ENCODE measurements at places on chromosomes 3 and 15.

DNA sequence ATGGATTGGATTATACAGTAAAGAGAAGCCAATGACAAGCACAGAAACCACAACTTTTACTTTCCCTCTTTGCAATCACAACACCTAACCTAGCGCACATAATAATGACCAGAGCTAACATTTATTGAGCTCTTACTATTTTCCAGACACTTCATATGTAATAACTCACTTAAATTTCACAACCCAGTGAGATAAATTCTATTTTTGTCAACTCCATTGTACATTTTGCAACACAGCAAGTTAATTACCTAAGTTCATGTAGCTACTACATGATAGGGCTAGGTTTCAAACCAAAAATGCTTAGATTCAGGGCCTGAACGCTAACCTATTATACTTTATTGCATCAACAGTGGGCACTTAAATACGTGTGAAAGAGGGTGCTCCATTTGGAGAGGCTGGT, 89.5 kb downstream of the GADL1 start:
- DNase-seq = no peak

- DNase-seq = no peak
Observed at GRCh38 chr3:20574746-20575145, 388.7 kb upstream of the SGO1 start.

DNA sequence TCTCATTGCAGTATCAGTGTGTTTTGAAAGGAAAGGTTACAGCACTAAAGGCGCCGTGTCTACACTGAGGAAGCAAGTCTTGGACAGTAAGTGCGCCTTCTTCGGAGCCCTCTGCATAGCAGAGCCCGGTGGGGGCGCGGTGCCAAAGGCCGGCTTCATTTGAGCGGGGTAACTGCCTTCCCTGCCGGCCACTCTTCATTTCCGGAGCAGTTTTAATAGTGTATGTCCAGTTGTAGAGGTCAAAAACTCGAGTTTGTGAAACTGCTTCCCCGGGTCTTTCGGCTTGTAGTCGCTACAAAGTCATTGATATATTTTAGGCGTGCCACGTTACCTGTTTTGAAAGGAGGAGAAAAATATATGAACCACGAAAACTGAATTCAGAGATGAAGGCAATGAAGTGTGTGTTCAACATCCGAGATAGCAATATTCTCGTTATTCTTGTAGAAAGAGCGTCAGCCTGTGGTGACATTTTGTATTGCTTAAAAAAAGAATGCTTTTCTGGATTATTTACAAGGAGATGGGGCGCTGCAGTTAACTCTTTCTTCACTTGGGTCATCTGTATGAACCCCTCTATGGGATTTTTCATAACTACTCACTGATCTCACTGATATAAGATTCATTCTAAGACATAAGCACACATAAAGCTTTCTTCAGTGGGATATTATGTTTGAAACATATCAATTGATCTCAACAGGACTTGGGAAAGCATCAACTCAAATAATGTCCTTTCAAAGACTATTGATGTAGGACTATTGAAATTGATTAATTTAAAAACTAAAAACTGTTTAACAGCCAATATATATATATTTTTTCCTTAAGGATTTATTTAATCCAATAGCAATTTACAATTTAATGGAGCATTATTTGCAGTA, 3.0 kb downstream of the ALCAM start:
- peak; percentile 9 for DNase-seq

DNA sequence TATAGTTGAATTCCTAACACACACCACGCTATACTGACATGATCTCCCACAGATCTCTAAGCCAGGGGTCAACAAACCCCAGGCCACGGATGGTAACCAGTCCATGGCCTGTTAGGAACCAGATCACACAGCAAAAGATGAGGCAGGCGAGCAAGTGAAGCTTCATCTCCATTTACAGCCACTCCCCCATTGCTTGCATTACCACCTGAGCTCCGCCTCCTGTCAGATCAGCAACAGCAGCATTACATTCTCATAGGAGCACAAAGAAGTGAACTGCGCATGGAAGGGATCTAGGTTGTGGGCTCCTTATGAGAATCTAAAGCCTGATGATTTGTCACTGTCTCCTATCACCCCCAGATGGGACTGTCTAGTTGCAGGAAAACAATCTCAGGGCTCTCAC, 2.7 kb downstream of the PDCD7 start:
- no peak for DNase-seq

DNA sequence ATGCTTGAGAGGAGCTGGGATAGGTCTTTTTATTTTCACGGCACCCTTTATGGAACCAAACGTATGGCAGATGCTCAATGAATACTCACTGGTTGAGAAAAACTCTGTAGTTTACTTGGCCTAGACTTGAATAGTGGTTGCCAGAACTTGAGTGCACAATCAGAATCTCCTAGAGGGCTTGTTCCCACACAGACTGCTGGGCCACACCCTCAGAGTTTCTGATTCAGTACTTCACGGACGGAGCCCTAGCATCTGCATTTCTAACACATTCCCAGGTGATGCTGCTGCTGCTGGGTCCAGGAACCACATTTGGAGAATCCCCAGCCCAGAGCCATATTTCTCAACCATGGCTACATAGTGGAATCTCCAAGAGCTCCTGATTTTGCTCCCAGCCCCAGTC, 24.6 kb downstream of the CA12 start:
- DNase-seq = no peak

- DNase-seq = no peak
Observed at GRCh38 chr15:88908697-88909621, 4.2 kb downstream of the MFGE8 start.

DNA sequence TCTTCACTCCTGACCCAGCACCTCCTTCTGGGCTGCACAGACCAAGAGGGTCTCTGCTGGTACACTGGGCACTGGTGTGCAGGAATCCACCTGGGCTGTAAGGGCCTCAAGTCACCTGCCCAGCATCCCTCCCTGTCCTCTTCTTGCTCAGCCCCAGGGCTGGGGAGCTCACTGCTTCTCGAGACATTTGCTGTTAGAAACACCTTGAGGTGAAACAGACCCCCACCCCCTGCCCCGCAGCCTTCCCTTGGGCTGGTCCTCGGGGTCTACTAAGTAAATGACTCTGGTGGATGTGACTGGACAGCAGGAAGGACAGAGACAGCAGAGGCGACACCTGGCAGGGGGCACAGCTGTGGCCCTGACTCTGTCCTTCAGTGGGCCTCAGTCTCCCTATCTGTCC, 29.1 kb downstream of the LOXL1 start:
- no peak for DNase-seq

GRCh38 chr15:88071141-88071540, 185.4 kb downstream of the NTRK3 start:
- DNase-seq = no peak

DNA sequence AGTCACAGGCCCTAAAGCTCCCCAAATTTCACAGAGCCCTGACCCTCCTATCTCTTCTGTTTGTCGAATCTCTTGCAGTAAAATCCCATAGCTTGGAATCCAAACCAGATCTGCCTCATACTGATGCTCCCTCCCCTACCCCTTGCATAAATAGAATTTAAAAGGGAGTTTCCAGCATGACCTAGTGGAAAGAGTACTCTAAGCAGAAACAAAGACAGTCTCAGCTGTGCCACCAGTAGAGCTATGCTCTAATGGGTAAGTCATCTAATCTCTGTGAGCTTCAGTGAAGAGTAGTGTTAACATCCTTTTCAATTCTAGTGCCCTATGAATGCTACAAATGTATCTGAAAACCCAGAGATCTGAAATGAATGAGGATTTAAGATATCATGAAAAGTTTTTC, 4.0 kb upstream of the SLC12A1 start:
- no peak for DNase-seq

GRCh38 chr15:74132681-74133651, 2.6 kb downstream of the ISLR2 start:
- no peak for DNase-seq

DNA sequence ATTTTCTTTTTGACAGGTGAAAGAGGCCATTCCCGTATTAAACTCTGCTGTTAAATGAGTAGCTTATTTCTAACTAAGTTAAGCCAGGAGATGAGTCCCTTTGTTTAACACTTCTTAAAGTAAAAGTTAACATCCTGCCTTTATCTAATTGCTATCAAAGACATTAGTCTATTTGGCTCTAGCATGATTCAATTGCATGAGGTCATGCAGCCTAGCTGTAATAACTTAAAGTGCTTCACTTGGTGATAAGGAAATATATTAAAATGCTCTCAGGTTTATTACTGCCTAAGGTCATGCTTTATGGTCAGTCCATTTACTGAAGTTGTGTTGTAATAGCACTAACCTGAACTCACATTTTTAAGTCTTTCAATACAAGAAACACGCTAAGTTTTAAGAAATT, 82.3 kb upstream of the MLF1 start:
- no peak for DNase-seq

GRCh38 chr3:52311576-52312119, 4.5 kb upstream of the DNAH1 start:
- DNase-seq = no peak

DNA sequence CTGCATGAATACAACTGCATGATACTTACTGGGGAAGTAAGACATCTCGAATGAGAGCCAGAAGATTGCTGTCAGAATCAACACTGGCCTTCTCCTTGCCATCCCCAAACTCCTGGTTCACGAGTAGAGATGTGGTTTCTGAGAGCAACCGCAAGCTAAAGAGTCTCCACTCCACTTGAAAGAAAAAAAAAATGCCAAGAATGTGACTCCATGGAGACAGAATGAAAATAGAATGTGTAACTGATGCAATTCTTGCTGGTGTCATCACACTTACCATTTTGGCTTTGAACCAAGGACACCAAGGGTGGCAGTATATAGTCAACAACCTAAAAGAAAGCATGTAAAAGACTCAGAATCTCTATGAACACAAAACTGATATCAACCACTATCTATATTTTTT, 280.4 kb downstream of the ULK4 start:
- DNase-seq = no peak

GRCh38 chr15:85620690-85621049, 174.1 kb downstream of the KLHL25 start:
- DNase-seq = no peak

GRCh38 chr15:90036343-90036742, 35.2 kb downstream of the ZNF710 start:
- no peak for DNase-seq

GRCh38 chr15:68564173-68564572, 14.6 kb upstream of the CORO2B start:
- no peak for DNase-seq

- no peak for DNase-seq
Observed at GRCh38 chr3:50299929-50300680, 900 bp upstream of the HYAL3 start.

DNA sequence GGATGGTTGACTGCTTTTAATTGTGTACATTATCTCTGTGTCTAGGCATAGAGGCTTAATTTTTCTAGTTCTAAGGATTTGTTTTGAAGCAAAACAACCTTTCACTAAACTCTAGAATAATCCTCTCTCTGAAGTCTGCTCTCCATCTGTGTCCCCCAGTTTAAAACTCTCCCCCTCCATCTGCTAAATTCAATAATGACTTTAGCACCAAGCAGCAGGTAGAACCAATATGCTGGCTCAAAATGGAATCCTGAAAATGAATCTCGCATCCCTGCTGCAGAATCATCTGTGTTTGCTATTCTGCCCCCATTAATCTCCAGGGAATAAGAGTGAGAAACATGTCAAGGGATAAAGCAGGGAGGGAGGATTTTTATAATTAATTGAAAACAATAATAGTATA, 111.8 kb downstream of the TUSC7 start:
- DNase-seq = no peak

- no peak for DNase-seq
Observed at GRCh38 chr3:66297900-66298299, 77.1 kb downstream of the SLC25A26 start.

DNA sequence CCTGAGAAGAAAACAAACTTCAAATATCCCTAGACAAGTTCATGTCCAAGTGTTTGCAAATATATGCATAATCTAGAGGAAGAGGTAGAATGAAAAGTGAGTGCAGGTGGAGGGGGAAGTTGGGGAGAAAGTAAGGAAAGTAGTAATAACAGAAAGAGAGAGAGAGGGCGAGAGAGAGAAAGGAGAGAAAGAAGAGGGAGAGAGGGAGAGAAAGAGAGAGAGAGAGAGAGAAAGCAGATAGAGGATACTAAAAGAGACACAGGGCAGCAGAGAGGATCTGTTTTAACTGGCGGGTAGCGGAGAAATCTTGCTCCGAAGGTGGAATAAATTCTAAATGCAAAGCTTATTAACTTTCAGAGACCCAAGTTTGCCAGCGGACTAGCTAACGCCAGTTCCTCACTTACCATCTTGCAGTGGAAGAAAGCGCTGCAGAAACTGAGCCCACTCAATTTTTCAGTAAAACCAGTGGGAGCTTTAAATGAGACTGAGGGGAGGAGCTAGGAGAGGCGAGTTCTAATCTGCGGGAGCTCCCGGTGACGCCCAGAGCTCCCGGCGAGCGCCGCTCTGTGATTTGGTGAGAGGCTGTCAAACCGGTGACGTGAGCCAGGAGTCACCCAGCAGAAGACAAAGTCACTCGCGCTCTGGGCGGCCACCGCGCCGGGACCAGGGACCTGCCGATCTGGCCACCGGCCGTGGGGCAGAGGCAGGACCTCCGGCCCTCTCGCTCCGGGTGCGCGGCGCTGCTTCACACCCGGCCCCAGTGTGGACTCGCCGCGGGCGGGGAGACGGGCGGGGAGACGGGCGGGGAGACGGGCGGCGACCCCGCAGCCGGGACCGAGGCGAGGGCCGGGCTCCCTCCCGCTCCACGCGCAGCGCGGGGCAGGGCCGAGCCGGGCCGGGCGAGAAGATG, at the start of gene GMNC:
Gene GMNC (minus strand): TSS at position 486 of the 910 bp plus-strand sequence. CDS start 79 bp downstream, at position 407.
- DNase-seq = no peak

- DNase-seq = no peak
Observed at GRCh38 chr15:59879506-59880265, 124.4 kb upstream of the FOXB1 start.

DNA sequence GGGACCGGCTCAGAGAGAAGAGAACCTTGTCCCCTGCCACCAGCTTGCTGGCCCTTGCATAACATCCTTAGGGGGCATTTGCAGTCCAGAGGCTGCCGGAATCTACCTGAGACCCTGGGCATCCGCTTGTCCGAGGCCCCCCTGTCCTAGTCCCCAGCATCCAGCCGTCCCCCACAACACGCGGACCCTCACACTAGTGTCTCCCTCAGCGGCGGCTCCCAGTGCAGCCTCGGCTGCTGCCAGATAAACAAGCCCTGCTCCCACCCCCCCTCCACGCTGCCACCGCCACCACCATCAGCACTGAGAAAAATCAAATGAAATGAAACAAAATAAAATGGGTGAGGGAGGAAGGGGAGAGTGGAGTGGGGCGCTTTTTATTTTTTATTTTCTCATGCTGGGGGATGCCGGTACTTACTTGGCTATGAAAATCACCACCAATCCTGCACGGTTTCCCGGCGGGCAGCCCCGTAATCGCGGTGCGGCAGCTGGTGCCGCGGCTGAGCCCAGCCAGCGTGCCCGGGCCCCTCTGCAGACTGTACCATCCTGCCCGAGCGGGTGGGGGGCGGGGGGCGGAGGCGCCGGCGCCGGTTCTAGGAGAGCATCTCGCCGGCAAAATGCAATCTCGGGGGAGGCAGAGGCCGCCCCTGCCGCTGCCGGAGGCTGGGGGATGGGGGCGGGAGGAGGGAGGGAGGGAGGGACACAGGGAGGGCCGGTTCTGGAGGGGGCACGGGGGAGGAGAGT, at the start of gene ATP2B2:
Gene ATP2B2 (minus strand): TSS at position 537 of the 741 bp plus-strand sequence. CDS start 56,043 bp downstream, outside the sequence.
- DNase-seq = no peak

GRCh38 chr15:33001926-33002325, 192.6 kb downstream of the FMN1 start:
- DNase-seq = no peak

GRCh38 chr15:70054366-70054765, 43.4 kb downstream of the TLE3 start:
- DNase-seq = no peak
